AG04449 (cell line): ENCODE measurements at places on chromosomes 11 and 22.
A peak's percentile ranks its signal among the peaks of the same experiment; 100 is the strongest.

DNA sequence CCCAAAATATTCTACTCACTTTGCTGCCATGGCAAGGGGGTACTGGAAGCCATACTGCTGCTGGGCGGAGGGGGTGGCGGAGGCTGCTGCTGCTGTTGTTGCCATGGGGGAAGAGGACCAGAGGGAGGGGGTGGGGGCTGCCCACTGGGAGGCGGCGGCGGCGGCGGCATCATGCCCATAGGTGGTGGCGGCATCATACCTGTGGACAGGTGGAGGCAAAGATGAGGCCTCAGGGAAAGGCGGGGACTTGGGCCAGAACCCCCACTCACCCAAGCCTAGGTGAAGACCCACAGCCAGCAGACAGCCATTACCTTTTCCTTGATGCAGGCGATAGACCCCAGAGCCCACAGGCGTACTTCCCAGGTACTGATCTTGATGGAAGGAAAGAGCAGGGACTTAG, 7.1 kb upstream of the PYGM start:
- no peak for DNase-seq

DNA sequence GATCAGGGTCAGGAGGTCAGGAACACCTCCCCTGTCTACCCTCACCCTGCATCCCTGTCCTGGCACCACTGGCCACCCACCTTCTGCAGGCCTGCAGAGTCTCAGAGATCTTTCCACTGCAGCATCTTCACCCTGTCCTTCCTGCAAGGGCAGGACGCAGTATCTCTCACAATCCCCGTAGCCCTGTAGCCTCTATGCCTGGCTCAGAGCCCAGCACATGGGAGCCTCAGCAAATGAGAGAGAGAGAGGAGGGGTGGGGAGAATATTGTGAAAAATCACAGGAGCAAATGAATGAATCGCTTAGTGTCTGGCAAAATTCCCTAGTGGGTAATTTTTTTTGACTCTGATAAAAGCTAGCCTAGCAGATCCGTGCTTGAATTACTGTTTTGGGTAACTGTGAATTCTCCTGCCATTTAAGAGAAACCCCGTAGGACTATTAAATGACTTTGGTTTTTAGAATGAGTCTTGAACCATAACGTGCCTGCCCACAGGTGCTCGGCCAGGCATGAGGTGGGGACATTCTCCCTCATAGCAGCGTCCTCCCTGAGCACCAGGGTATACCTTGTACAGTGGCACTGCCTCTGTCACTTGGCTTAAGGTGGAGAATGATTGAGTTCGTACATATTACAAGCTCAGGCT, 91.5 kb downstream of the MORC2 start:
- no peak for DNase-seq

GRCh38 chr11:114605370-114605769, 9.8 kb upstream of the NXPE4 start:
- DNase-seq = no peak

GRCh38 chr11:93059117-93059957, 89.9 kb downstream of the MTNR1B start:
- no peak for DNase-seq

- peak; percentile 10 for DNase-seq
Observed at GRCh38 chr22:28282405-28283067, 363.5 kb upstream of the PITPNB start.

- no peak for DNase-seq
Observed at GRCh38 chr11:3165152-3165705, at the start of gene OSBPL5. Gene OSBPL5, minus strand, starts transcription at chr11:3165310. Its CDS starts 36,162 bp downstream, at chr11:3129148.

GRCh38 chr11:125263268-125263790, 98.8 kb downstream of the PKNOX2 start:
- peak; percentile 92 for DNase-seq

DNA sequence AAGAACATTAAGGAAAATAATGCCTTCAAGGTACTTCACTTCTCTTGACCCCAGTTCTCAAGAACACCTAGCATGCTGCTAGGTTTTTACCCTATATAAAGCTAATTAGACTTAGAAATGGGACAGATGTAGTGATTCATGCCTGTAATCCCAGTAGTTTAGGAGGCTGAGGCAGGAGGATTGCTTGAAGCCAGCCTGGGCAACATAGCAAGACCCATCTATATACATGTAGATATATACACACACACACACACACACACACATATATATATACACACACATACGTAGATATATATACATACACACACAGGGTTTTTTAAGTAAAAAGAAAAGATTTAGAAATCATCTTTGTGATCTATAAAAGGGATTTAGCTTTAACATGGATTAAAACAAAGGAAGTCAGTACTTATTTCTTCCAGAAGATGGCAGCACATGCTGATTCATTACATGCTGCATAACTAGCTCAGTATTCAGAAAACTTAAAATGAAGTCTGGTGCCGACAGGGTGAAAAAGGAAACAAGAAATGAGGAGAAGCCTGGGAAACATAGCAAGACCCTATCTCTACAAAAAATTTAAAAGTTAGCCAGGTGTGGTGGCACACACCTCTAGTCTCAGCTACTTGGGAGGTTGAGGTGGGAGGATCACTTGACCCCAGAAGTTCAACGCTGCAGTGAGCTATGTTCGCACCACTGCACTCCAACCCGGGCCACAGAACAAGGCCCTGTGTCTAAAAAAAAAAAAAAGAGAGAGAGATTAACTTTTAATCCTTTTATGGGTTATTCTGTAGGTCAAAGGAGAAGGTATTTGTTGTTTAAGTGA, 28.5 kb upstream of the RBX1 start:
- no peak for DNase-seq

- DNase-seq = no peak
Observed at GRCh38 chr11:113314065-113314388, 356 bp upstream of the TTC12 start.

- DNase-seq = no peak
Observed at GRCh38 chr11:134438542-134439537, 26.8 kb upstream of the B3GAT1 start.

DNA sequence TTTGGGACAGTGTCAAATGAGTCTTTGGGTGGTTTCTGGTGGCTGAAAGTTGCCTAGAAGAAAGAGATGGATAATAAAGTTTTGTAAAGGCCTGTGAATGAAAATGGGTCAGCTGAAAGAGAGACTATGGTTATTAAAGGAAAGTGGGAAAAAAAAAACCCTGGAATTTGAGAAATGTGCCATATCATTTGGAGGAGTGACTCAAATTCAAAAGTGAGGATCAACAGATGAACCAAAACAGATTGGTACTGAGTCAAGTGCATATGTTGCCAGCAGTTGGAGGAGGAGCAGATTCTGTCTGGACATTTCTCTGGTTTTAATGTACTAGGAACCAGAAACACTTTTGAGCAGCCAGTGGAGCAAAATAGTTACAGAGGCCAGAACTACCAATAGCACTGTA, 339.8 kb downstream of the KCNA4 start:
- DNase-seq = no peak
